ENCODE measurements at places on chromosomes 12 and 14.

DNA sequence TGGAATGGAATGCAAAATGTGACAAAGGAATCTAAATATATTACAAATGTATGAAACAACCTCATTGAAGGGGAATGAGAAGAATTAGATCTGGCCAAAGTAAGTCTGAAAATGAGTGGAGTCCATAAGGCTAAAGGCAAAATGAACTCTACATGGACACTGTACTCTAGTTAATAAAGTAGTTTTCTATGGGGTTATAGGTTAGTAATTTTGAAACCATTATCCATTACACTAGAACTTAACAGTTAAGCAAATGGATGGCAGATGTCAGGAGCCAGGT lies 222.1 kb downstream of the NUAK1 start:
- DNase-seq, result no peak

DNA sequence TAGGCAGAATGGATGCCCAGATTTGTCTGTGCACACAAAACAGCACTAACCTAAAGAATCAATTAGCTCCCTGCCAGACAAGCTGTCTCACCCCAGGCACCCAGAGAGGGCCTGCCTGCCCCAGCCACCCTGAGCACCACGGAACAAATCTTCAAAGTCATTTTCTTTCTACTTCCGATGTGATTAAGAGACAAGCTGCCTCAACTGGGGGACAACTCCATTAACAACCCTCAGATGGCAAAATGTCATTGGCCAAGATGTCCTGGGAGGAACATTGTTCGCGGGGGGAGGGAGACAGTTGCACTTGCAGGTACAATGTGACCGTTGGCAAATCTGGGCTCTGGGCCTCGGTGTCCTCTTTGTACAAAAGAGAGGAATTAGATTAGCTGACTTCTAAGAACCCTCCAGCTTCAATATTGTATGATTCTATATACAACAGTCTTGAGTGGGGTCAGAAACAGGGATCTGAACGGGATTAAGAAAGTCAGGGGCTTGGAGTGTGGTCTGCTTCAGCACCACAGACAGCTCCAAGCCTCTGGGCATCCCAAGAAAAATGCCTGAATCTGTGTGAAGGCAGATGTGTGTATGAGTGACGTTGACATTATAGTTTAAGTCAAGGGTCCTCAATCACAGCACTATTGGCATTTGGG lies 42.8 kb upstream of the CMKLR1 start:
- no peak for DNase-seq

DNA sequence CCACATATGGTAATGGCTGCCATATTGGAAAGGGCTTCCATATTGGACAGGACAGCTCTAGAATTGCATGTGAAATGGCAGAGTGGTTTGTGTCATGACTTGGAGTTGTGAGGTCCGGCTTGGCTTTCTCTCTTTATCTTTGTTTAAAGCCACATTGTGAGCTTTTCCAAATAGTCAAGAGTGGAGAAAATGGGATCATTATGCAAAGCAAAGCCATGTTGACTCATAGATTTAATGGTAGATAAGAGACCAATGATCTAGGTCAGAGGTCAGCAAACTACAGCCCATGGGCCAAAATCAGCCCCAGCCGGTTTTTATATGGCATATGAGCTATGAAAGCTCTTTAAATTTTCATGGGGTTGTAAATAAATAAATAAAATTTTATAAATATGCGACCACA lies 449.1 kb downstream of the BCL11B start:
- DNase-seq, result no peak

- no peak for DNase-seq
Measured at GRCh38 chr14:23443411-23443812, 8.0 kb upstream of the MYH7 start.

GRCh38 chr12:72793796-72794195 lies 521.6 kb downstream of the TRHDE start:
- no peak for DNase-seq

DNA sequence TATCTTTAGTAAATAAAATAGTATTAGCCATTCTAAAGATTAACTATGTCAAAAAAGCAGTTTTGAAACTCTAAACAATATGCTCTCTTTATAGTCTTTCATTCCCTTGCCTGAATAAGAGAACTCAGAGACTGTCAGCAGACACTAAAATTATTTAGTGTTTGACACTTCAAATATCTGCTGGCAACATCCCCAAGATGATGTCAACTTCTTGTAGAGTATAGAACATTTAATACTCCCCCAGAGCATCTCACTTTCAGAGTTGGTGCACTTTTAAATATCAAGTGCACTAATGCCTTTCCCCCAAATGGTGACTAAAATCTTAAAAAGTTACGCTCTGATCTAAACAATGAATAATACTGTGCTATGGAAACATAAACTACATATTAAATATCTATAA lies 374.9 kb downstream of the SLC6A15 start:
- no peak for DNase-seq

GRCh38 chr12:99611117-99611516 lies 36.4 kb upstream of the GARIN6 start:
- no peak for DNase-seq

GRCh38 chr12:3622822-3623690 lies 129.9 kb downstream of the CRACR2A start:
- no peak for DNase-seq

GRCh38 chr14:98194821-98195220 lies 1077.2 kb downstream of the BCL11B start:
- no peak for DNase-seq

GRCh38 chr14:67666750-67667449 lies 7.5 kb downstream of the VTI1B start:
- no peak for DNase-seq

Data from activated T-cell treated with anti-CD3 and anti-CD28 coated beads for 48 hours (primary cell).